ENCODE measurements at places on chromosomes 3 and 15.

DNA sequence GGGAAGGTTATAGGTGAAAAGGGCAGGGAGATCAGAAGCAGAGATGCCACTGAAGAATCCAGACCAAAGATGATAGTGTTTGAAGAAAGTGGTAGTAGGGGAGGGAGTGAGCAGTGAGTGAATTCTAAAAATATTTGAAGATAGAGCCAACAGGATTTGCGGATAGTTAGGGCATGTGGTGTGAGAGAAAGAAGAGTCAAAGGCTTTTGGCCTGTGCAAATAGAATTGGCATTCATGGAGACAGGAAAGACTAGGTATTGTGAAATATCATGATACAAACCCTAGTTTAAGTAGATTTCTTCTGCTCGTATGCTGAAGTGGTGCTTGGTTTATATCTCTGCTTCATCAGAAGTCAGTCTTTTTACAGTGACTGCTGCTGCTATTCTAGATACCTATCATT is 224.2 kb upstream of the CFAP20DC start:
- DNase-seq = no peak

DNA sequence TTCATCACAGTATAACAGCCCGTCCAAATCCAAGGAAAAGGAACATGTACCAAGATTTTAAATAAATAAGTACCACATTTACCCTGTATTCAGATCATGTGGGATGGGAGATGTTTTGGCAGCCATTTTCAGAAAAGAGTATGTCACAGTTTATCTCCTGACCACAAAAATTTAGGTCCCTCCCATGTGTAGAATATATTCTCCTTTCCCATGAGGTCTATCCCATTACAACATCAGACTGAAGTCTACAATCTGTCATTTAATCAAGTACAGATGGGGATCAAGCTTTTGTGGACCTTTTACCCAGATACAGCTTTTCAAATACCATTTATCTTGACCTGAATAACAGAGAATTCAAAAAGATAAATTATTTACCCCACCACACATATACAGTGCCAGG is 444.5 kb downstream of the PLOD2 start:
- no peak for DNase-seq

- DNase-seq = no peak
Observed at GRCh38 chr3:171049861-171050444, 23.4 kb upstream of the SLC2A2 start.

DNA sequence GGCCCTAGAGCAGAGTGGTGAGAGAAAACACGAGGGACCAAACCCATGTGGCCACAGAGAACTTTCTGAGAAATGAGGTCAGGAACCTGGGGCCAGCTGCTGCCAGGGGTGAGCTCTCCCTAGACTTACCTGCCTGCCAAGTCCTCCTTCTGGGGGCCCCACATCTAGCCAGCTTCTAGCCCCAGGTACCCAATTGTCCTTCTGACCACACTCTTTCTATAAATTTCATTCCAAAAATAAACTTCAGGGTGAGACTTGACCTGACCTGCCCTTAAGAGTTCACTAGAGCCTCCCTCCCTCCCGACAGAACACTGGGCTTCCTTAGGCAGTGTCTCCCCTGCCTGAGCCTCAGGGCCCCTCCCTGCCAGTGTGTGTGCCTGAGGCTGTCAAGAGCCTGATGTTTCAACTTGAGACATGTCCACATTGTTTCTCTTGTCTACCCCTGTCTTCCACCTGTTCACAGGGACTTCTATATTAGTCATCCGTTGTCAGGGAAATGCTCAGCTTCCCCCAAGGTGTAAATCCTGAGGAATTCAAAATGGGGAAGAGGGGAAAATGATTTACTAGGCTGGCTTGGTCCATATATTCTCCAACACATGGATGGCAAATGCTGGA is 312.8 kb upstream of the TLE3 start:
- DNase-seq = no peak

GRCh38 chr15:43900996-43901395 is 74.2 kb downstream of the WDR76 start:
- DNase-seq = no peak

DNA sequence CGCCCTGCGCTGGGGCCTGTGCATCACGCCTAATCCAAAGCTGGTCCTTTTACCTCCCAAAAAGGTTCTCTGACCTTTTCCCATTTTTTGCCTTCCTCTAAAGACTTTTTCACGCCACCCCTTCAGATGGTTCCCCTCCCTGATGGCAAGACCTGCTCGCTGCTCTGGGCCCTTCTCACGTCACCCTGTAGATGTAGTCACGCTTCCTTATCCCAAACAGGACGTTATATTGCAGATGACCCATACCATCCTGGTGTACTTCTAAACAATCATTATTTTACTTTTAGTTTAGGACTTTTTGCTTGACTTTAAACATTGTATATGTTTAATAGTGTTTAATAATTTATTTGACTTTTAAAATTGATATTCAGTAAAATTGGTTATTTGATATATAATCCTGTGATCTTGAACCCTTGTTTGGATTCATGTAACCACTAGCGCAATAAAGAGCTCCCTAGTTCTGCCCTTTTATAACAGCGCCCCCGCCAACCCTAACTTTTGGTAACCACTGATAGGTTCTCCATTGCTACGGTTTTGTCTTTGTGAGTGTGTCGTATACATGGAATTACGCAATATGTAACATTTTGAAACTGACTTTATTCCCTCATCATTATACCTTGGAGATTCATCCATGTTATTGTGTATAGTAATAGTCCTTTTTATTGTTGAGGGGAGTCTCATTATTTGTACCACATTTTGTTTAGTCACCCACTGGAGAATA is 159.0 kb upstream of the CHRNA7 start:
- DNase-seq = no peak

DNA sequence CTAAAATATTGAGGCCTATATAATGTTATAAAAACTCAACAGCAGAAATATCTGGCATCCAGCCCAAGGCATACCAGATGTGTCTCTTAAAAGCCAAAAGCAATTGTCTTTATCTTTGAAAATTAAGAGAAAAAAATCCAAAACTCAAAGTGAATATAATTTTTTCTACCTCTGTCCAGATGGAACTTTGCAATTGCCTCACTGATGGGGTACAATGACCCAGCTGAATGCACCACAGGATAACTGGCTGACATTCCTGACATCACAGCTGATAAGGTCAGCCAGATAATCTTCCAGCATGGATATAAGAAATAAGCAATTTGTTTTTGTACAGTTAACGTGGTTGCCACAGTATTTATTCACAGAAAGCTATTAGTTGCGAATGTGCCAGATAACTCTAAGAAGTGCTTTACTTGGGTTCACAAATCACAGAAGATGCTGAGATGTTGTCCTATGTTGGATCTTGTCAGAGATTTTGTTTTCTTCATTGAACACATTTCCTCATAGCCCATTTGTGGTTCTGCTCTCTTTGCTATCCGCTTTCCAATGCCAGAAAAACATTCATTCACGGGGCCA is 566.9 kb upstream of the CCDC54 start:
- no peak for DNase-seq

GRCh38 chr3:32553459-32553858 is 17.2 kb downstream of the DYNC1LI1 start:
- DNase-seq = no peak

DNA sequence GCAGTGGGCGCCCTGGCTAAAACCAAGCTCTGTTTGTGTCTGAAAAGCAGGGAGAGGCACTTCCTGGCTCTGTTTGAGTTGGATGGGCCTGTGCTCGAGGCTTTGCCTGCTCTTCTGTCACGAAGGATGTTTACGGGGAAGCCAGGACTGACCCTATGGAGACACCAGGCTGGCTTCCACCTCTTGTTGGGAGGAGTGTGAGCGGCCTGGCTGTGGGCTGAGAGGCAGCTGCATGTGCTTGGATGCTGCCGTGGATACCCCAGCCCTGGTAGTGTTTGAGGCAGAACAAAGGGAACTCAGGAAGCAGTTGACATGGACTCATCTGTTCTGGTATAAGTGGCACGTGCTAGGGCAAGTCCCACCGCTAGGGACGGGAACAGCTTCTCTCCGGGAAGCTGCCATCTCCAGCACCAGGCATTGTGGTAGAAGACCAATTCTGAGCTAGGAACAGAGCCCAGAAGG is 17.6 kb upstream of the SLC41A3 start:
- no peak for DNase-seq

GRCh38 chr15:44718927-44719292 is 7.6 kb downstream of the B2M start:
- no peak for DNase-seq

DNA sequence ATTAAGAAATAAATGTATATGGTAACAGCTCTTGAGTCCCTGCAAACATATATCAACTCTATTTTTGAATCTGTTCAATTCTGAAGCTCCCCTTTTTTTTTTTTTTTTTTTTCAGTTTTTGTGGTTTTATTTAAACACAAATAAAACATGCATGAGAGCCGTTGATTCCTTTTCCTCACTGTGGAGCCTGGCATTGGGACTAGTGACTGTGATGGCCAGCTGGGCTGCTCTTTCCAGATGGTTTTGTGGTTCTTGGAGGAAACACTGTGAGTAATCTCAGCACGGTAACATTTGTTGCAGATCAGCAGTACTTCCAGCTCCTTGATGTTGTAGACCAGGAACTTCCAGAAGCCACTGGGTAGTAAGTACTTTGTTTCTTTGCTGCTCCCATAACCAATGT is 15.9 kb downstream of the EMC7 start:
- DNase-seq = no peak

DNA sequence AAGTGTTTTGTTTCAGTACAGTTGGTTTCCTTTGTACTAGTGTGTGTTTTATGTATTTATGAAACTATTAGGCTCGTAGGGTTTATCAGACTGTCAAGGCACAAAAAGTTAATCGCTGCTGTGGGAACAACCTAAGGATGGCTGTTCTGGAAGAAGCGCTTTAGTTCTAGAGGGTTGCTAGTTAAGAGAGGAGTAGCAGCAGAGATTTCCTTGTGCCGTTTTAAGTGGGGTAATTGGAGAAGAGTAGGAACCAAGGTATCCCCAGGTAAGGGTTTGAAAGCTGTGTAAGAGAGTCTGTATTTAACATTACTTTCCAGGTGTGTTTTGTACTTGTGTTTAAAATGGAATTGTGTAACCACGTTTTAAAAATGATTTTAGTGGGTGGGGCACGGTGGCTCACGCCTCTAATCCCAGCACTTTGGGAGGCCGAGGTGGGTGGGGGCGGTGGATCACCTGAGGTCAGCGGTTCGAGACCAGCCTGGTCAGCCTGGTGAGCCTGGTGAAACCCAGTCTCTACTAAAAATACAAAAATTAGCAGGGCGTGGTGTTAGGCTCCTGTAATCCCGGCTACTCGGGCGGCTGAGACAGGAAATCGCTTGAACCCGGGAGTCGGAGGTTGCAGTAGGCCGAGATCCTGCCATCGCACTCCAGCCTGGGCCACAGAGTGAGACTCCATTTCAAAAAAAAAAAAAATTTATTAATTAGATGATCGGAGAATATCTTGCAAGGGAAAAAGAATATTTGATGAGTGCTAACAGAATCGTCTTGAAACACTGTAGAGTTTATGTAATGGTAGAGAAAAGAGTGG is 2.6 kb downstream of the MORF4L1 start:
- no peak for DNase-seq

- no peak for DNase-seq
Observed at GRCh38 chr3:87268646-87269211, 7.7 kb downstream of the POU1F1 start.

DNA sequence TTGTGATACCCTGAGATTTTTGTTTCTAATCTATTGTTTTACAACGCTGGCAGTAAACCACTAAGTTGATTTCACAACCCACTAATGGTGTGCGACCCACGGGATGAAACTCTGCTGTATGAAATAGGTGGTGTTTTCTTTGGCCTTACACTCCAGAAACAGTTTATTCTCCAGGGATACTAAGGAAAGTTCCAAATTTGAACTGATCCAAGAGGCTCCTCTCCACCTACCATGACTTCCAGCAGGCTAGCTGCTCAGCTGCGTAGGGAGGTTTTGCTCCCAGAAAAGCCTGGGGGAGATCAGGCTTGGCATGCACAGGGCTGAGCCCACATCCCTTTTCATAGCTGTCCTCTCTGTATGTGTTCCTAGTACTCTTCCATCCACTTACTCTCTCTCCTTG is 71.5 kb downstream of the FAM174B start:
- DNase-seq = no peak

Measured in NCI-H187 treated with DMSO at 0.1 percent for 48 hours (cell line).